ELR (cell line): ENCODE measurements at places on chromosomes 11 and 22.
A peak's percentile ranks its signal among the peaks of the same experiment; 100 is the strongest.

- DNase-seq = no peak
Measured at GRCh38 chr11:2583605-2583958, 116.2 kb downstream of the KCNQ1OT1 start.

GRCh38 chr22:29541845-29542244, 11.7 kb downstream of the THOC5 start:
- DNase-seq = no peak

DNA sequence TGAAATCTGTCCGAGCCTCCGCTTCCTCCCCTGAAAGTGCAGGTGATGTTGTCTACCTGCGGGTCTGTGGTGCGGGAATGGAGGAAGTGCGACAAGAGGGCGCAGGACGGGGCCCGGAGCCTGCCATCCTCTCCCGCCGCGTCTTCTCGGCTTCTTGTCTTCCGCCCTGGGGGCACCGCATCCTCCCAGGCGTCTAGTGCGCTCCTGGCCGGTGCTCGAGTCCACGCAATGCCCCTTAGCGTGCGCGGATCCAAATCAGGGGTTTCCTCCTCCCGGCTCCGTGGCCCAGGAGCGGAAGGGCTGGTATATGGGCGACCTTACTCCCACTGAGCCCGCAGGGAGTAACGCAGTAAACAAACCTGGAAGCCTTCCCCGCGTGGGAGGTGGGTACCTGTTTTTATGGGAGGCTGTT, 405 bp downstream of the SFI1 start:
- peak; percentile 55 for DNase-seq

DNA sequence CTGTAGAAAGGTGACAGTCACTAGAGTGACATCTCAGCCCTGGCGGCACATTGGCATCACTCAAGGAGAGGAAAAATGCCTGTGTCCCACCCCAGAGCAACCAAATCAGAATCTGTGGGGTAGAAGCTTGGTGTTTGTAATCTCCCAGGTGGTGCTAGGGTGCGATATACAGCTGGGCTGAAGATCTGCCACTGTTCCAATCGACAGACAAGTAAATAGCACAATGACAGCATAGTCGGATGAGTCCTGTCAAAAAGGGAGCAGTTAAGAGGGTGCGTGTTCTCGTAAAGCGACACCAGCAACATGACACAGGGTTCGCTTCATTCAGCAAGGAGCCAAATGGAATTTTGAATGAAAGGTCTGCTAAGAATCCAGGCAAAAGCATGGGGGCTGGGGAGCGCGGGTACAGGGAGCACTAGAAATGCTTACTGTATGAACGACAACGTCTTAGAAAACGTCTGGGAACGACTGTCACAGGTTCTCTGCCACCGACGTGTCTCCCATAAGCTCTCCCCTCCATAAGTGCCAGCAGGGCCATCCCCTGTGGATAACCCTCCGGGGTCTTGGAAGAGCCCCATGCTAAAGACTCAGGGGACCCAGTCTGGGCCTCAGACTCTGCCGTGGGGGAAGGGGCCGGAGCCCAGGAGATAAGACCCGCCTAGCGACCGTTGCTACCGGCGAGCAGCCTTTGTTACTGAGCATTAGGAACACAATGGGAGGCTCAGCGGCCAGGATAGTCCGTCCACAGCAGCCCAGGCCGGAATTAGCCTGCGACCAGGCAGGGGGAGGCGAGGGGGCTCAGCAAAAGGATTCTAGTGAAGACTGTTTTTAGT, 20.8 kb downstream of the ADA2 start:
- no peak for DNase-seq

DNA sequence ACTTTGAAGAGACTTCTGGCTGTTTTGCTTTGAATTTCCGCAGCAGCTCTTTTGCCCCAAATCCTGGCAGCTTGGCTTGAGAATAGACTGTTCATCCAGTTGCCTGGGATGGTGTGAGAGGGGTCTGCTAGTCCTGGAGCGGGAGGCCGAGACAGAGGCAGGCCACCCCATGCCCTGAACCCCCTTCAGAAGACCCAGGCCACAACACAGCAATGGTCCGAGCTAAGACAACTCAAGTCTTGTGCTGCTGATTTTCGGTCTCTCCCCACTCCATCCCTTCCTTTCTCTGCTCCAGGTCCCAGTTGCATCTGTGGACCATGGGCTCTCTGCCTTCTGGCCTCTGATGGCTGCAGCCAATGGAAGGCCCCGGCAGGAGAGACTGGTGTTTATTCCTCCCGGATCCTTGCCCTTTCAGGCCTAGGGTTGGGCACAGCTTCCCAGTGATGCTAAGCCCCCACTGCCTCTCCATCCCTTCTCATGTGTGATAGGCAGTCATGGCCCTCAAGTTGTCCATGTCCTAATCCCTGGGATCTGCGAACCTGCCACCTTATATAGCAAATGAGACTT, 31.9 kb upstream of the TP53I11 start:
- no peak for DNase-seq

DNA sequence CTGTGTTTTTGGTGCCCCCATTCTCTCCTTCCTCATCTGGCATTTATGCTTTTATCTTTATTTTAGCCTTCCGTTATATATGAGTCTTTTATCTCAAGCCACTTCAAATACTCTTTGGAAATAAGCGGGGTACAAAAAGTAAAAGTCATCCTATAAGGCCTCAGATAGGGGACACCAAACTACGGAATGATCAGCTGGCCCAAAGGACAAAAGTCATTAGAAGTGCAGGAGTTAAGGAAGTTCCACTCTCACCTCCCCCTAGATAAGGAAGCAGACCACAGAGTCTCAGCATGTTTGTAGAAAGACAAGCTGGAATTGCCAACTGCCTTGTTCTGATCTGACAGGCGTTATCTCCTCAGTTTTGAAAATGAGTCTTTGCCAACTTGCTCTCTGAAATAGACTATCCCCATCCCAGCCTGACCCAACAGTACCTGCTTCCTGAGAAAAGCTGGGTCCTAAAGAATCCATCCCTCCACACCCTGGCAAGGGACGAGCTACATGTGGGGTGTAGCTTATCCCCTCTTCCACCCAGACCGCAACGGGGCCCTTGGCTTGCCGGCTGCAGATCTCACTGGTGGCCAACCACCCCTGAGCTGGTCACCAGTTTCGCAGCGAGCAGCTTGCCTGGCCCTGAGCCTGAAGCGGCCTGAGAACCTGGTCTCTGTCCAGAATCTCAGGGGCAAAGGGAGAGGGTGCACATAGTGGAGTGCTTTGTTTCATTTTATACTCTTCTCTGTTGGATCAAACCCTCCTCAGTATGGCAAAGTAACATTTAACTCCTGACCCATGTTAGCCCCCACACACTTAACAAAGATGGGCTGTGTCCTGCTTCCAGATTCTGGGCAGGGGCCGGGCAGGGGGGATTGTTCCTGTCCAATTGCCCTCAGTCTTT, 13.8 kb downstream of the FADS2 start:
- no peak for DNase-seq

- DNase-seq = peak; percentile 69
Measured at GRCh38 chr11:57476757-57477506, 16.6 kb downstream of the RTN4RL2 start.

GRCh38 chr11:47152953-47153950, 23.4 kb downstream of the ARFGAP2 start:
- DNase-seq = peak; percentile 78

DNA sequence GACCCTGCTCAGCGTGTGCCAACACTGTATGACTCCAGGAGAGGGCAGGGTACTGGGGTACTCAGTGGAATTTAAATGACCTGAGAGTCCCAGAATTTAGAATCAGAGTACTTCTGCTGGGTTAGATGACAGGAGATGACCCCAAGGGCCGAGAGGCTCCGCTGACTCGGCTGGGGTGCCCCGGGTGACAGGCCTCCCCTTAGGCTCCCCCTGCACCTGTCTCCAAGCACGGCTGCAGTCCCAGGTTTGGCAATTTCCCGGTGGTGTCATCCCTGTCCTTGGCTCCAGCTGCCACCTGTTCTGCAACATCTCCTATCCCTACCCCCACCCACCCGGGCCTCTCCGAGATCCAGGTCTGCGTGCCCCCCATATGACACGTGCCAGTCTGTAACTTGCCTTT, 1.3 kb downstream of the ACTN3 start:
- DNase-seq = no peak

DNA sequence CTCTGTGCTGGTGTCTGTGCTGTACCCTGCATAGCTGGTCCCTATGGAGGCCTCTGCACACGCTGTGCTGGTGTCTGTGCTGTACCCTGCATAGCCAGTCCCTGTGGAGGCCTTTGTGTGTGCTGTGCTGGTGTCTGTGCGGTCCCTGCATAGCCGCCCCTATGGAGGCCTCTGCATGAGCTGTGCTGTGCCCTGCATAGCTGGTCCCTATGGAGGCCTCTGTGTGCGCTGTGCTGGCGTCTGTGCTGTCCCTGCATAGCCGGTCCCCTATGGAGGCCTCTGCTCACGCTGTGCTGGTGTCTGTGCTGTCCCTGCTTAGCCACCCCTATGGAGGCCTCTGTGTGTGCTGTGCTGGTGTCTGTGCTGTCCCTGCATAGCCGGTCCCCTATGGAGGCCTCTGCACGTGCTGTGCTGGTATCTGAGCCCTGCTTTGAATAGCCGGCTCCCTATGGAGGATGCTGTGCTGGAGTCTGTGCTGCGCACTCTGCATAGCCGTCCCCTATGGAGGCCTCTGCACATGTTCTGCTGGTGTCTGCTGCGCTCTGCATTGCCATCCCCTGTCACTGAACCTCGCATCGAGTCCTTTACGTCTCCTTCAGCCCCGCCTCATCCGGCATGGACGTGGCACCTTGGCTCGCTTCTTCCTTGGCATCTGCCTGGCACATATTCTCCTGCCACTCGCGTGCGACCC, 6.2 kb downstream of the NADSYN1 start:
- no peak for DNase-seq

DNA sequence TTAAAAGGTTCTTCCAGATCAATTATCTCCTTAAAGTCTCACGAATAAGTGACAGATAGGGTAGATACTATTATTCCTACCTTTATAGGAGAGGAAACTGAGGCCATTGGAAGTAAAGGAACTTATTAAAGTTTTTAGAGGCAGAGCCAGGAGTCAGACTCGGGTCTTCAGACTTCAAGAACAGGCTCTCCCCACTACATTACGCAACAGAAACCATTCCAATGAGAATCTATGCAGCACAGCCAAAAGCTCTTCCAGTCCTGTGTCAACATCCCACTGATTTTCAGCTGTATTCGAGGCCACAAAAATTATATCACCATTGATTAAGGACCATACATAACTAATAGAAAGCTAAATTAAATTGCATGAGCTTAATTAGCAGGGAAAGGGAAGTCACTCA, 77.4 kb downstream of the RELT start:
- DNase-seq = no peak

DNA sequence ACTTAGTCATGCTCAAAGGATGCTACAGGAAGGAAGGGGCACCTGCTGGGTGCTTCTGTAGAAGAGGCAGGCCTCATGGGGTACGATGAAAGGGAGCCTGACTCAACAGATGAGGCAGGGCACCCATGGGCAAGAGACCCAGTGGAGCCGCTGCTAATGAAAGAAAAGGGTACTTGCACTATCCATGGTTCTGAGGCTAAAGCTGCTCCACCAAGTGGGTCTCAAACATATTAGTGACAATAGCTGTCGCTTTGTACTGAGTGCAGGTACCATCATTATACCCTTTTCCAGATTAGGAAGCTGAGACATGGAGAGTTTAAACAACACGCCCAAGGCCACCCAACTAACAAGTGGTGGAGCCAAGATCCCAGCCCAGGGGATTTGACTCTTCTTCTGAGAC, 127.5 kb upstream of the SERPIND1 start:
- no peak for DNase-seq

DNA sequence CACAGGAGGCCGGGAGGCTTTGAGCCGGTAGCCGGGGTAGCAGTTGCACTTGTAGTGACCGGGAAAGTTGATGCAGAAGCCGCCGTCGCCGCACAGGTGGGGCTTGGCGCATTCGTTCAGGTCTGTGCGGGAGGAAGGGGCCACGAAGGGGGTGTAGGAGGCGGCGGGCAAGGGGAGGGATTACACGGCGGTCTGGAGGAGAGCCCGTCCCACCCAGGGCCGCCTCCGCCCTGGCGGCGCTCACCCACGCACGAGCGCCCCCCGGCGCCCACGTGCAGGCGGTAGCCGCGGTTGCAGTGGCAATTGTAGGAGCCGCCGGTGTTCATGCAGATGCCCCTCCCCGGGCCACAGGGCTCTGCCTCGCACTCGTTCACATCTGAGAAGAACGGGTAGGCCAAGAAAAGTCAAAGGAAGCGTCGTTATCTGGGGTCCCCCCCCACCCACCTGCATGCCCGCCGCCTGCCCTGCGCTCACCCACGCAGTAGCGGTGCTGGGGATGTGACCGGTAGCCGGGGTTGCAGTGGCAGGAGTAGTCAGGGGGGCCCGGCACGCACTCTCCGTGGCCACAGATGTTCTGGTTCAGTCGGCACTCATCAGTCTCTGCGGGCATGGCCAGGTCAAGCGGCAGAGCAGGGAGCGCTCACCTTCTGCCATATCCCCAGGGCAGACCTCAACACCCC, 10.6 kb downstream of the LTBP3 start:
- no peak for DNase-seq

DNA sequence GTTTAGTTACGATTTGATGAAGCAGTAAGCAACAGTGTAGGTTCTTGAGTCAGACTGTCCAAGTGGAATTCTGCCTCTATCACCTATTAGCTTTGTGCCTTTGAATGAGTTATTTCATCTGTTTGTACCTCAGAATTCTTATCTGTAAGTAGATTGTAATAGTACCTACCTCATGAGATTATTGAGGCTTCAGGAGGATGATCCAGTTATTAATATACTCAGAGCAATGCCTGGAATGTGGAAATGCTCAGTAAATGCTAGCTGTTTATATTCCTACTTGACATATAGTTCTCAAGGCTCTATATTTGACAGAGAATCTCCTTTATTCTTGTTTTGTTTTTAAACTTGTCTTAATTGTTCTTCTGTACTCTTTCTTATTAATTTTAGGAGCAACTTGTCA, 70.1 kb downstream of the SFI1 start:
- DNase-seq = no peak

DNA sequence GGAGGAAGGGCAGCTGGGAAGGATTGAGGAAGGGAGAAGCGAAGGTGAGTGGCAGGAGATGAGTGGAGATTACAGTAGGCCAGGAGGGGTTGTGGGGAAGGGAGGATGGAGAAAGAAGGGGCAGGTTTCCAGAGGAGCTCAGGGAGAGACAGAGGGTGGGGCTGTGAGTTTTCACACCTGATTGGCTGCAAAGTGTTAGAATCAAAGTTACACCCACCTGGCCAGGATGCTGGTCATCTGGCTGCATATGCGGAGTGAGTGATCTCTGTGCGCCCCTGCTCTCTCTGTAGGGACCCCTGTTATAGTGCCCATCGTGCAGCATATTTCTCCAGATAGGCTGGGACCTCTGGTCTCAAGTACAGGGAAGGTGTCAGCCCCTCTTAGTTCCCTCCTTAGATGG, 18.3 kb downstream of the AMPD3 start:
- no peak for DNase-seq

DNA sequence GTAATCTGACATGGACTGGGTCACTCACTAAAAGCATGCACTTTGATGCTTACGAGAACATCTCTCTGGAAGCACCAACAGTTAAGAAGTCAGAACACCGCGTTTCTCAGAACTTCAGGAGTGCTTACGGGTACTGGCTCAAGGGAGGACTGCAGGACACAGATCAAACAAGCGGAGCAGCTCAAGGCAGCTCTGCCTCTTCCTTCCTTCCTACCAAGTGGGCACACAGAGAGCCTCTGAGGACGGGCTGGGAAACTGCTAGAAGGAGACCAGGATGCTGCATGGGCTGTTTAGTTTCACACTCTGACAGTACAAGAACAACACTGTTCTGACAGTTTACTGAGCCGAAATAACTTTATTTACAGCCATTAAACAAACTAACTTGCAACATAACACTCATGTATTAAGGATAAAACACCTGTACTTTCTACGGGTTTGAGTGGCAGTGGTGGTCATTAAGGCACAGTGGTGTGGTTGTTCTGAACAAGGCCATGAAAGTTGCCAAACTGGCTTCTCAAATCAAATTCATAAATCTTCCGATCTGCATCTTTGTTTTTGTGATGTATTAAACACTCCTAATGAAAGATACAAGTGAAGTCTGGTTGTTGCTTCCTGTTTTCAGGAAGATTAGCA, 37.5 kb downstream of the ARFGAP3 start:
- no peak for DNase-seq
